Muscle of back (tissue), 13 donors: ENCODE measurements at places on chromosomes 6 and 20.

GRCh38 chr20:19659448-19659847, 98.6 kb upstream of the RIN2 start:
- DNase-seq, result no peak

GRCh38 chr6:5384276-5384675, 123.0 kb downstream of the FARS2 start:
- DNase-seq, result no peak

DNA sequence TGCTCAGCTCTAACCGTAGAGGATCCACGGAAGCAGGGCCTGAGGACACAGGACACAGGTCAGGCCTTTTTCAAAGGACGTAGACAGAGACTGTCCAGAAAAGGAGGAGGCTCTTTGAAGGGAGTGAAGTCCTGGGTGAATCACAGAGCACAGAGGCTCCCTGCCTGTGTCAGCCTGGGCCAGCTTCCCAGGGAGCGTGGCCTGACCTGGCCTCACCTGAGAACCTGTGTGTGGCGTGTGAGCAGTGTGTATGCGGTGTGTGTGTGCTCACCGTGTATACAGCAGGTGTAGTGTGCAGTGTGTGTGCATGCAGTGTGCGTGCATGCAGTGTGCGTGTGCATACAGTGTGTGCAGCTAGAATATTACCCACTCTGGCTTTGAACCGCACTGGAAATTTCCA, 56.0 kb upstream of the FNDC1 start:
- no peak for DNase-seq

DNA sequence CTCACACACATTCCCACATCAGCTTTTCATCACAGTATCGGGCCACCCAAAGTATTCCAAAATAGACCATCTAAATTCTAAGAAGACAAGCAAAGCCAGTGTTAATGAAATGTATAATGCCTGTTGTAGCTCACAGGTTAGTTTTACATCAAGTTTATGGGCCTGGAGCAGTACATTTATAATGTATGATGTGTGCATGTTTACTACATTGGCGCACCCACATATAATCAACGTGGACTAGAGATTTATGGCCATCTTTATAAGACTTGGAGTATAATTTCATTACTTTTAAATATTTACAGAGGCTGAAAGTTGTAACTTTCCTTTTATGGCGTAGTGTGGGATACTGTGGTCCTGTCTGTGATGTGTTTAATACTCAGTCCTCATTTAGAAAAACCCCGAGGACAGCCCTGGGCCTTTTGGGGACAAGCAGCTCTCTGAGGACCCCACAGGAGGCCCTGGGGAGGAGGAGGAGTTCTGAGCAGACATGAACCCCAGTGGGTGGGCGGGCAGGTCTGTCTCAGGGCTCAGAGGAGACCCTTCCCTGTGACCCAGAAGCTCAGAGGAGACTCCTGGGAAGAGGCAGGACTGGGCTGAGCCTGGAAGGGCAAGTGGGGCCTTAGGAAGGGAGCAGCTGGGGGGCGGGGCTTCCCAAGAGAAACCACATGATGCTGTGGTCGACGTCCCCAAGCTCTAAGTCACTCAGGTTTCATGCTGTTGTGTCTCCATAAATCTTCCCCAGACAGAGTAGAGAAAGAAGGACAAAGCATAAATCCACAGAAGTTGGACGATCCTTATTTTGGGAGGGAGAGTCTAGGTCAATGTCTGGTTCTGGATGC, 232.1 kb downstream of the PREX1 start:
- no peak for DNase-seq

DNA sequence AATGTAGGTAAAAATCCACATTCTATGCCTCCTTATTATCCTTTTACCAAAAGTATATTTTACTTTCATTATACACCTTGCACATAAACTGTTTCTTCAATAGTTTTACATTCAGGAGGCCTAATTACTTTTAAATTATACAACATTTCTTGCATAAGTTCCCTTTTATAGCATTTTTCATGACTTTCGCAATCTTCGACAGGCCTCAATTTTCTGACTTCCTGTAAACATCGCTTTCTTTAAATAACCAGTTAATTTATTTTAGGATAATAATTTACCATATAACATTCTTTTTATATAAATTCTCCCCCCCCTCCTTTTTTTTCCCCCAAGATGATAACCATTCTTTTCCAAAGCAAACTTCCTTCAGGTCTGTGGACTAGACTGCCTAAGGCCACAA, 9.2 kb downstream of the SLC35A1 start:
- no peak for DNase-seq

DNA sequence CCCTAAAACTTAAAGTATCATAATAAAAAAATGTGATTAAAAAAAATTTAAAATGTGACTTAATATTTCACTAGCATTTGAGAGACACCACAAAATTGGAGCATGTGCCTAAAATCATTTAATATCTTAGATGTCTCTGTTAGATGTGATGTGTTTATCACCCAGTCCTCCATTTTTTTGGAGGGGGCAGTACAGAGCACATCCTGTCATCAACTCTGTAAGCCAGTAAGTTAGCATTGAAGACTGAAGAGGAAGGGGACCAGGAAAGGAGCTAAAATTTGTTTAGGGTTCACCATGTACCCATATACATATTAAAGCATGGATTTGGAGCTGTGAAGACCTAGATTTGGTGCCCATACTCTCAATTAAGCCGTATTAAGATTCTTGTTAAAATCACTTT, 30.7 kb upstream of the ADIG start:
- DNase-seq, result no peak

- no peak for DNase-seq
These were observed 82.4 kb downstream of the MAFB start for GRCh38 chr20:40606660-40607059.

DNA sequence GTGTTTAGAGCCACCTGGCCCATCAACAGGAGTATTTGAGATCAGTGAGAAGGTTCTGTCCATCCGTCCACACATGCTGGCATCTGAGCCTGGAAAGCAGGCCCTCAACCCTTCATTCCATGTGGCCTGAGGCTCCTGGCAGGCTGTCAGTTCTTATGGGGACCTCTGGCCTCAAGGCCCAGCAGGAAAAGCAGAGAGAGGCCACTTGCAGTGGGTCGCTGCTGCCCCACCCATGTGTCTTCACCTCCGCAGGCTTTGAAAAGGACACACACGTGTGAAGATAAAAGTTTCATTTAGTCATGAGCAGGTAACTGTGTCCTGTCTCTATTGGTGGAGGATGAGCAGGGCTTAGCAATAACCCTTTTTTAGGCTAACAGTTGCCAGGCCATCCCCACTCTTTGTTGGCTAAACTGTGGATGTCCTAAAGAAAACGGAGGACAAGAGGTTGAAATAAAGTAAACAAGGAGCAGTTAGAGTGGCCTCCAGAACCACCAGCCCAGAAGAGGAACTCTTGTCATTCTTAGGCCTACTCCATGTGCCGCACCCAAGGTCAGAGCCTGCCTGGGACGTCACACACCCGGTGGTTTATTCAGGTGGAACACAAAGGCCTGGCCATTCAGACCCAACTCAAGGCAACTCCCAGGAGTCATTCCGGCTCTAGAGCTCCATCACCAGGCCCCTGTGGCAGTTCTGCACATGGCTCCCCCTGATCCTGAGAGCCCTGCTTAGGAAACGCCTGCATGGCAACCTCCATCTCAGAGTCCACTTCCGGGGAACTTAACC, 143.4 kb upstream of the CST7 start:
- DNase-seq, result no peak

- no peak for DNase-seq
These were observed 172.9 kb downstream of the CARMIL1 start for GRCh38 chr6:25452031-25452430.

- no peak for DNase-seq
These were observed 6.8 kb downstream of the TFAP2B start for GRCh38 chr6:50825375-50826036.

GRCh38 chr6:132205946-132206345, 195.3 kb downstream of the MOXD1 start:
- no peak for DNase-seq

GRCh38 chr6:127206531-127207095, 60.1 kb upstream of the RNF146 start:
- DNase-seq, result no peak

DNA sequence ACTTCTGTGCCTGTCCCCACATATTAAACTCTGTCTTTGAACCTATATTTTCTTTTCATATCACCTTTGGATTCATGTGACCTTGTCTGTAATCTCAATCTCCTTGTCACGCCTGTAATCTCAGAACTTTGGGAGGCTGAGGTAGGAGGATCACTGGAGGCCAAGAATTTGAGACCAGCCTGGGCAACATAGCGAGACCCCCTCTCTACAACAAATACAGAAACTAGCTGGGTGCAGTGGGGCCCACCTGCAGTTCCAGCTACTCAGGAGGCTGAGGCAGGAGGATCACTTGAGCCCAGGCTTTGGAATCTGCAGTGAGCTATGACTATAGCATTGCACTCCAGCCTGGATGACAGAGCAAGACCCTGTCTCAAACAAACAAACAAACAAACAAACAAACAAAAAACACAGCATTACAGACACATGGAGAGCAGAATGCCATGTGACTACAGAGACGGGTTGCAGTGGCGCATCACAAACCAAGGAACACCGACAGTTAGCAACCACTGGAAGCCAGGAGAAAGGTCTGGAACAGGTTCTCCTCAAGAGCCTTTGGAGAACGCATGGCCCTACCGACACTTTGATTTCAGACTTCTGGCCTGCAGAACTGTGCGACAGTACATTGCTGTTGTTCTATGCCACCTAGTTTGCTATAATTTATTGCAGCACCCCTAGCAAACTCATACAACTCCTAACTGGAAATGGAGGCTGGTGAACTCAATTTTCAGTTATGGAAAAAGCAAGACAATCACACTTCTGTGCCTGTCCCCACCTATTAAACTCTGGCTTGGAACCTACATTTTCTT, 14.6 kb upstream of the TIAM2 start:
- DNase-seq, result no peak

DNA sequence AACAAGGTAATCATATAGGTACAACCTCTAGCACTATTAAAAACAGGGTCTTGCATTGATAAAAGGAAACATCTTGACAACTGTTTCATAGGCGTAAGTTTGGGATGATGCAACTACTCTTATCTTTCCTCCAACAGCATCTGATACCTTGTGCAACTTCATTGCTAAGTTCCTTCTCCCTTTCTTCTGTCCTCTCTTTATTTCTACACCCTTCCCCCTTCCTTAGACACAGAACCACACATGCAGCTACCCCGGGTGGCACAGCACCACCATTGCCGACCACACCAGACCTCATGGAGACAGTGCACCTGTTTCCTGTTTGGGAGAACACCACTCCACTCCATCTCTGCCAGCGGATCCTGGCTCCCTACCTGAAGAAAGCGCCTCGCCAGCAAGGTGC, 14.4 kb downstream of the MYB start:
- no peak for DNase-seq

- peak; percentile 47 for DNase-seq
These were observed 76.6 kb downstream of the CEBPB start for GRCh38 chr20:50267041-50267865.

DNA sequence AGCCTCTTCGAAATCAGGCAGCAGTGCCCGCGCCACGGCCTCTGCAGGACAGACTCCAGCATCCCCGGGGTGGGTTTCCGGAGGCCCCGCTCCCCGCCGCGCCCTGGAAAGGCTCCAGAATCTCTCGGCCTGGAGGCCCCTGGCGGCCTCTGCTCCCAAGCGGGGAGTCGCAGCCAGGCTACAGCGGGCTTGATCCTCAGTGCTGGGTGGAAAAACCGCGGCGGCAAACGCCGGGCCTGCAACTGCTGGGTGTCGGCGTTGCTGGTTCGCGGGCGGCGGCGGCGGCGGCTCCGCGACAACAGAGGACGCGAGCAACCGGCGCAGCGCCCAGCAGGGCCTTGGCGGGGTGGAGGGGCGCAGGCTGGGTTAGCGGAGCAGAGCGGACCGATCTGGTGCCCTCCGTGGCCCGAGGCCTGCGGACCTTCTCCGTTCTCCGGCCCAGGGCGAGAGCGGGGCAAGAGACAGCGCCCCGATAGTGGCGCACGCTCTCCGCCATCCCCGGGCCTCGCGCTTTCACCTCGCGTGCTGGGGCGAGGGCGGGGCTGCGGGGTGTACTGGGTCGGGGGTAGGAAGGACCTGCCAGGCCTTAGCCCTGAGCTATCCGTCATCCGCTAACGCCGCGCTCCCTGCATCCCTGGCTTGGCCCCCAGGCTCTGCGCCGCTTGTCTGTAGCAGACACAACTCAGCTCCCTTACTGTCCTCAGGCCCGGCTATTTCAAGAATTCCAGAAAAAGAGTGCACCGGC, 3.4 kb upstream of the ZNF292 start:
- DNase-seq, result peak; percentile 51

GRCh38 chr6:16511723-16512489, 249.4 kb downstream of the ATXN1 start:
- DNase-seq, result no peak

GRCh38 chr20:3323398-3323797, 84.1 kb downstream of the DNAAF9 start:
- no peak for DNase-seq
